ENCODE measurements at places on chromosomes 4 and X. TPM values are rescaled to one million over a fixed set of nuclear protein-coding genes. Genes with fewer than 3 reads are reported as not detected.
A peak's percentile ranks its signal among the peaks of the same experiment; 100 is the strongest.

FATE1 gene
- not detected for total RNA-seq

CDKL2 gene
- total RNA-seq, result 0.35 TPM

PITX2 gene
- total RNA-seq, result not detected

BMP3 gene
- not detected for total RNA-seq

ASMT gene
- not detected for total RNA-seq

FAM47A gene
- not detected for total RNA-seq

TRPC5OS gene
- not detected for total RNA-seq

AADAT gene
- total RNA-seq, result not detected

NUDT11 gene
- 0.84 TPM for total RNA-seq

SMIM10L2A gene
- 3.1 TPM for total RNA-seq

DMP1 gene
- not detected for total RNA-seq

DNA sequence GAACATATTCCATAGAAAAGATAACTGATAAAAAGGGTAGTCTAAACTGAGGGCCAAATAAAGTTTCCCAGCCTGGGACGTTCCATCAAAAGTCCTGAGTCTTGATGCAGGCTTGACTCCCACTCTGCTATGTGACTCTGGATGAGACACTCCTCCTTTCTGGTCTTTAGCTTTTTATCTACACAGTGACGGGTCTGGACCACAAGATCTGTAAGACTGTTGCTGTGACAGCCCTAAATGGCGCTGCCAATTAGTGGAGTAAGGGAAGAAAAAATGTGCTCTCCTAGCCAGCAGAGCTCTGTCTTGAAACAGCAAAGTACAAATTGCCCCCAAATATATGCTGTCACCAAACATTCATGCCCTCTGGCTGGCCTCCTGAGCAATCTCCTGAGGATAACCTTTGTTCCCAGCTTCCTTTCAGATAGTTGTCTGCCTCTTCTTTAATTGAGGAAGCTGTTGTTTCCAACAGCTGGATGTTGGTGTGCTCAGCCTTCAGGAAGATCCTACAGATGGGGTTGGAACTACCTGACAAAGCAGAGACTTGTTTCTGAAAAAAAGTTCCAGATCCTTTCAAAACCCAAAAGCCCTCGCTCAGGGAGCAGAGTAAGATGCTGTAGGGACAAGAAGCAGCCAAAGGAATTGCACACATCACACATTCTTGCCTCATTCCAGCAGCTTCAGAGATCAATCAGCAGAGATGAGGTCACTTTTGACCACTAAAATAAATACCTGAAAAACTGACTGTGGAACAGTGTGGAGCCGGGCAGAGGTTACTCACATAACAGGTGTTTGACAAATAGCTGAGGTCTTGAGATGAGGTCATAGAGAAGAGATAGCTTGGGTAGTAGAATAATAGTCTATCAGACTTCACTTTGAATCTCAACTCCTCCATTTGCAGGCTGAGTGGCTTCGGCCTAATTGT is 383.4 kb upstream of the FGF13 start:
- DNase-seq, result no peak

DNA sequence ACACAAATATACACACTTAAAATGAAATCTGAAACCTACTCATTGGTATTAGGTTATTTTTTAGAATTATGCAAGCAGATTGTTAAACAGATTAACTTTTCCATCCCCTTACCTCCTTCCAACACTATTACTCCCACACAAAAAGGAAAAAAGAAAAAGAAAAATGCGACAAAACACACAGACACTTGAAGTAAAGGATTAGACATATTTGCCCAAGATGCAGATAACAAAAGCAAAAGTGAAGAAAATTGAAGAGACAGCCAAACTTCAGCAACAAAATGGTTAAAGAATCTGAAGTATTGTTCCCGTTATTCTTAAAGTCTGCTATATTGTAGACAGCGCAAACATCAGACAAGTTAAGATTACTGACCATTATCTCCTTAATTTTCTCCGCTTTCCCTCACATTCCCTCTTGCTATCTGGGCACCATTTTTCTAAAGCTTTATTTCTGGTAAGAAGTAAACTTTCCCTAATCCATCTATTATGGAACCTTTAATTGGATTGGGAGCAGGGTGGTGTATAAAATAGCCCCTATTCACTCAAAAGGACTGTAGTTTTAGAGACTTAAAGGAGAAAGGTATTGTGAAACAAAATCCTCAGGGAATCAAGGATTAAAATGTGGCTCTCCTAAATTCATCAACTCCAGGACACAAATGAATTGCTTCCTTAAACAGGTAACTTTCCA is 34.7 kb upstream of the MAB21L2 start:
- DNase-seq, result no peak

- DNase-seq, result no peak
Measured at GRCh38 chrX:28589046-28589445, 1.8 kb downstream of the IL1RAPL1 start.

DNA sequence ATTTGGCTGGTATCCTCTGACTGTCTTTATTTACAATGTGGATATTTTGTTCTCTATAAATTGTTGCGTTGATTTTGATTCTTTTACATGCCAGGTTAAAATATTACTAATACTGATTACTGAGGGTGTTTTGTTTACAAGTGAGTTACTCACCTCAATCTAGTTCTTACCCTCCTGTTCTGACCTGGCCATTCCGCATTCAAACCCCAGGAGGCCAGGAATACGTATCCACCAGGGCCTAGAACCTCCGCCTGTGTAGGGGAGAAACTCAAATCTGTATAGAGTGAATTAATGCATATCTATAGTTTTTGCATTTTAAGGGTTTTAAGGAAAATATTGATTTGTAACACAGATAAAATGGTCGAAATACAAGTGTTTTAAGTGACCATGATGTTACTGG is 2.6 kb upstream of the ZFP42 start:
- no peak for DNase-seq

DNA sequence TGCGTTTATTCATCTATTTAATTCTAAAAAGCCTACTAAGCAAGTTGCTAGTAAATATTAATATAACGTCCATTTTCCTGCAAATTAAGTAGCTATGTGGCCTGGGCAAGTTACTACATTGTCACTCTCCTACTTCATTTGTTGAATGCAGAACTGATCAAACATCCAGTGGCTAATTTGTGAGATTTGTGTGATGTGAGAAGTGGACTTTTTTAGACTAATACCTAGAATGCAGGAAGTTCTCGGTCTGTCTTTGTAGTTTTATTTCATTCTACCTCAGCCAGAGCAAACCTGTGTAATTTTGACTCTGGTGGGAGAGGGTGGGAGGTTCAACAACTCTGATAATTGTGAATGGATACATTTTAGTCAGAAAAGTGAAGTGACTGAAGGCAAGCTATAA is 840 bp downstream of the GUF1 start:
- DNase-seq, result peak; percentile 38

GRCh38 chr4:157502656-157503055 is 282.1 kb downstream of the GRIA2 start:
- DNase-seq, result no peak

GRCh38 chr4:148795156-148795864 is 353.1 kb upstream of the NR3C2 start:
- no peak for DNase-seq

DNA sequence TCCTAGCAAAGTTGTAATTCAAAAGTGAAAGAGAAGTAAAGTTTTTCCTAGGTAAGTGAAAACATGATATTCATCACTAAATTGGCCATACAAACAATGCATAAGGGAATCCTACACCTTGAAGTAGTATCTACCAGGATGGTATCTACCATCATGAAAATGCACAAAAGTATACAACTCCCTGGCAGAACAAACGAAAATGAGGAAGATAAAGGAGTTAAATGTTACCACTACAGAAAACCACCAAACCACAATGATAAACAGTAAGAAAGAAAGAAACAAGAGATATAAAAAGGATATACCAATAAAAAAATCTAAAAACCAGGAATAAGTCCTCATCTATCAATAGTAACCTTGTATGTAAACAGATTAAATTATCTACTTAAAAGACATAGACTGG is 26.9 kb downstream of the GK2 start:
- DNase-seq, result no peak

- DNase-seq, result no peak
Measured at GRCh38 chr4:143531380-143531779, 17.9 kb downstream of the SMARCA5 start.

- DNase-seq, result peak; percentile 46
Measured at GRCh38 chr4:3305610-3306371, 13.0 kb downstream of the RGS12 start.

GRCh38 chr4:55359397-55359916 is 13.4 kb downstream of the SRD5A3 start:
- no peak for DNase-seq

GRCh38 chrX:136295380-136295779 is 5.4 kb upstream of the ADGRG4 start:
- DNase-seq, result no peak

DNA sequence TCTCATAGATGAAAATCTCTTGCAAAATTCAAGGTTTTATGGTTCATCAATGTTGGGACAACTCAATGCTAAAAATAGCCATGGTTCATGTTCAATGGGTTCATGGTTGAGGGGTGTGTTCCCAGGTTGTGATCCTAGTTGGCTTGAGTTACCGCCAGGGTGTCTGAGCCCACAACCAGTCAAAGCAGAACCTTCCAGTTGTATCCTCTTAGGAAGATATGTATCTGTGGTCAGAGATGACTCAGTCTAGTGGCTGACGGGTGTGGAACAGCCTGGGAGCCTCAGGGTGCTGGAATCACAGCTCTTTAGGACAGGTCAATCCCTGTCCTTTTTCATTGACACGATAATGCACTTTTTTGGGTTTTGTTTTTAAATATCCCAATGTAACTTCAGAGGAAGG is 192.3 kb upstream of the NR3C2 start:
- no peak for DNase-seq

DNA sequence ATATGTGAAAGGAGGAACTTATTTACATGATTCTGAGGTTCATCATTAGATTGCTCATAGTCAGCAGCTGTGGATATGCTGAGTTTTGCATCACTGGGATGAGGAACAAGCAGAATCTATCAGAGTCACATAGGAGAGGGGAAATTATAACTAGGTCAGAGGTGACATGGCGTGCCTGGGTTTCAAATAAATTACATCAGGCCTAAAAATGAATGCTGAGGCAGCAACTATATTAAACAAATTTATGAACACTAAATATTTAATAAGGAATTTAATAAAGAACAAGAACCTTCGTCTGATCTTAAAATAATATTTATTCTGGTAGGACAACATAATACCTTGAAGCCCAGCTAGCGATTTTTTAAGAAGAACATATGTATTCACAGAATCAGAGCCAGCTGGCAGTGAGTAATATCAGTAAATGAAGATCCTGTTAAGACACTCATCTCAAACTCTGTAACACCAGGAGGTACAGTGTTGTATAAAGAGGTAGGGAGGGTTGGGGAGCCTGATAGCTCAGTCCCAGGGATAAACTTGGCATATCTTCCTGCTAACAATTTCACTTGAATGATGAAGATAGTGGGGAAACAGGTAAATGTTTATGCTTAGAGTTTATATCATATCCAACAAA is 60.9 kb upstream of the HS3ST1 start:
- DNase-seq, result no peak

GRCh38 chr4:7351014-7351413 is 83.7 kb downstream of the PSAPL1 start:
- DNase-seq, result no peak

DNA sequence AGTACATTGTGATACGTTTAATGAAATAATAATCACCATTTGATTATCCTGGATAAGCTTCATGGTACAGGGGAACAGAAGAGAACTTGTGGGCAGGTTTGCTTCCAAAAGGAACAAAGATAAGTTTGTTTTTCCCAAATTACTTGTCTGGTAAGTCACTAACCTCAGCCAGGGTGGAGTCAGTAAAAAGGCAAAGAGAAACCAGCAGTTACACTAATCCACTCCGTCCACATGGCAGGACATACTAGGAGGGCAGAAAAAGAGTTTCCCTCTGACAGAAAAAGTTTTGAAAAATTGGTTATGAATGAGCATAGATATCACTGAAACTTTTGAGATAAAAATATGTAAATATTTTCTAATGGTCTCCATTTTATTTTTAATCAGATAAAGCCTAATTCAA is 285.9 kb downstream of the IL15 start:
- DNase-seq, result no peak

DNA sequence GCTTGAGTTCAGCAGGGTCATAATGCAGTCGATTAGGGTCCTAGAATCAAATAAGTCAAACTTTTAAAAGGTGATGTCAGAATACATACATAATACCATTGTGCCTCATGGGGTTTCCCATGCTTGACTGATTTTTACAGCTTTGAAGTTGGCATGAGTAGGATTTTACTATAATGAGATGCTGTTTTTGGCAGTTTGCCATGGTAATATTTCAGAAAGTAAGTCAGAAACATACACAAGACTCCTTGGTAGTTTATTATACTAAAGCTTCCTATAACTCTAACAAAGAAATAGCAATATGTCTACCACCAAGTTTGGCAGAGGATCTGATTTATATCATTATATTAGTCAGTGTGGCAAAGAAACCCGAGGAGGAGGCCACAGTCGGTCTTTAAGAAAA is 45.2 kb downstream of the PHKA2 start:
- no peak for DNase-seq

DNA sequence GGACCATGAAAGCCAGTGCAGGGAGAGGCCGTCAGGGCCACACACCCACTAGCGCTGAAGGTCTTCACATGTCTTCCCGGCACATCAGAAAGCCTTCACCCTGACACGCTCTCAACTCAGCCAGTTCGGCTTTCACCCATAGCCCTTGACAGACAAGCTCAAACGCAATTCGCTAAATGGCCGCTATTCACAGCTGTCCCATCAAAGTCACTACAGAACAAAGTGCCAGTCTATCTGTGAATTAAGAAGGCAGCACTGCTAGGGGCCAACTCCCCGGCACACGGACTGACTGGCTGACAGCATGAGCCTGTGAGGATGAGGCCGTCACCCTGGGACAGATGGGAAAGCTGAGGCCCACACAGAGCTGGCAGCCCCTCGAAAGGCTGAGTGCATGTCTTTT is 45.7 kb downstream of the ACOX3 start:
- DNase-seq, result no peak

DNA sequence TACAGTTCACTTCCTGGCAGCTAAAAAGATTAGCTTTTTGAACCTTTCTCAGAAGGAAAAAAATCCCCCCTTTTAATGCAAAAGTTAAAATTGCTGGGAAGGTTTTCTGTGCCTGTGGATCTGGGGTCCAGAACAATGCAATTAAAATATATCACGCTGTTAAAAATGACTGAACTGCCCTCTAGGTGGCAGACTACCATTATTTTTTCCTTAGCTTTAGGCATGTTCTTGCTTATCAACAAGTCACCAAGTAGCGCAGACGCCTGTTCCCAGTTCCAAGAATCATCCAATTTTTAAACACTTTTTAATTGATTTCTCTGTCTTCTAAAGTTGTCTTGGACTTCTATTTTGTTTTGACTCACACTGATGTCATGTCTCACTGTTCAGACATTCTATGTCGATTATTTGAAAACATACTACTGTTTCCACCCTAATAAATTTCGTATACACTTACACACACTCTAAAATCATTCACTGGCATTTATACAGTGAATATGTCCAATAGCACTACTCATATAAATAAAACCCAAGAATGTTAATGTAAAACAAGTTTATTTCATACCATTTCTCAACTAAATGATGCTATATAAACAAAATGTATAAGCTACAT is 661.6 kb downstream of the RAPGEF2 start:
- no peak for DNase-seq
